ENCODE measurements at places on chromosomes 12 and 14.

DNA sequence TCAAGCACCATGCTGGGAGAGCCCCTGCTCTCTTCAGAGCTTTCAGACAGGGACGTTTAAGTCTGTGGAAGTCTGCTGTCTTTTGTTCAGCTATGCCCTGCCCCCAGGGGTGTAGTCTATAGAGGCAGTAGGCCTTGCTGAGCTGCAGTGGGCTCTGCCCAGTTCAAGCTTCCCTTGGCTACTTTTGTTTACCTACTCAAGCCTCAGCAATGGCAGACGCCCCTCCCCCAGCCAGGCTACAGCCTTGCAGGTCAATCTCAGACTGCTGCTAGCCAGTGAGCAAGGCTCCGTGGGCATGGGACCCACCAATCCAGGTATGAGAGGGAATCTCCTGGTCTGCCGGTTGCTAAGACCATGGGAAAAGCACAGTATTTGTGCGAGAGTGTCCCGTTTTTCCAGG, 37.4 kb upstream of the C12orf71 start:
- no peak for DNase-seq

DNA sequence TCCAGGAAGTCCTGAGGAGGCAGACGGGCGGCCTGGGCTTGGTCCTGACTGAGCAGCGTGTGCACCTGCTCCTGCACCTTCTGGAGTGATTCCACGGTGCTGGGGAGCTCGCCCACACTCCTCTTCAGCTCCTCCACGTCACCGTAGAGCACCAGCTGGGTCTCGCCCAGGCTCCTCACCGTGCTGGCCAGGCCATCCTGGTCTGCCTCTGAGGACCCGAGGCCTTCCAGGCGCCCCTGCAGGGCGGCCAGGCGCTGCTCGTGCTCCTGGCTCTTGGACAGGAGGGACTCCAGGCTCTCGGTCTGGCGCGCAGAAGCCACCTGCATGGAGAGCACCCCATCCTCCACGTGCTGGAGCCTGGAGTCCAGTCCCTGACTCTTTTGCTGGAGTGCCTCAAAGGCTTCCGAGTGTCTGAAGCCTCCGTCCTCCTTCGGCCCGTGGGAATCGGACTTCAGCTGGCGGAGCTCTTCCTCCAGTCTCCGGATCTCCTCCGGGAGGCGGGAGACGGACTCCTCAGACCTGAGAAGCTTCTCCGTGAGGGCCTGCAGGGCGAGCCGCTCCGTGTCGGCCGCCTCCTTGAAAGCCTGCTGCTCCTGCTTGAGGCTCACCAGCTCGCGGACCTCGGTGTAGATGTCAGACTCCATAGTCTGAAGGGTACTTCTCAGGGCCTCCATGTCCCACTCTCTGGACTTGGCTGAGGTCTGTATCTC, 8.4 kb downstream of the CKAP4 start:
- DNase-seq, result no peak

- no peak for DNase-seq
Measured at GRCh38 chr12:21547437-21547836, 21.3 kb downstream of the SPX start.

GRCh38 chr12:5232826-5233500, 189.3 kb downstream of the KCNA5 start:
- DNase-seq, result no peak

DNA sequence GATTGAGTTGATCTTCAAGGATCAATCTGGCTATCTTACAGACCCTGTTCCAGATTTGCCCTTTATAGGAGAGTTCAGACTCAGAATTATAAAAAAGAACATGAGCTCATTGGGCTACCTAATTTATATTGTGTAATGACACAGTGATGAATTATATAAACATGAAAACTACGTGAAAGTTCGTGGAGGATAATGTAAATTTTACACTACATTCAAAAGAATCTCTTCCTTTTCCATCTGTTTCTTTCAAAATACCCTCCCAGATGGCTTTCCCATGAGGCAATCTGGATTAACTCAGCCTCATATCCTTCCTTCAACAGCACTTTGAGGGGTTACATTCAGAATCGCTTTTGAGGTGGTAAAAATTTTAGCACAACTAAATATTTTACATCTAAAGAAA, 129.3 kb downstream of the HMGA2 start:
- DNase-seq, result no peak

DNA sequence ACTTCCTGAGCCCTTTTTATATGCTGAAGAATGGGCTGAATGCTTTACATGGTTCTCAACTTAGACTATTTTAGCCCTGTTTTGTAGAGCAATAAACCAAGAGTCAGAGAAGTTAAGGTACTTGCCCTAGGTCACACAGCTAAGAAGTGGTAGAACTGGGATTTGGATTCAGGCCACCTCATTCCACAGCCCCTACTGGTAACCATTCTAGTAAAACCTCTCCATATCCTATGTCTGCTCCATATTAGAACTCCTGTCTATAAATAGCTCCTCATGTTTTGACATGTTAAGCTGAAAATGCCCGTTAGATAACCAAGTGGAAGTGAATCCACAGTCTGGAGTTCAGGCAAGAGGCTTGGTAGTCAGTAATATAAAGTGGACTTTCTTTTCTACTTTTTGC, 111.6 kb downstream of the HECTD4 start:
- no peak for DNase-seq

GRCh38 chr12:70854881-70855568, 65.5 kb downstream of the PTPRR start:
- DNase-seq, result no peak

DNA sequence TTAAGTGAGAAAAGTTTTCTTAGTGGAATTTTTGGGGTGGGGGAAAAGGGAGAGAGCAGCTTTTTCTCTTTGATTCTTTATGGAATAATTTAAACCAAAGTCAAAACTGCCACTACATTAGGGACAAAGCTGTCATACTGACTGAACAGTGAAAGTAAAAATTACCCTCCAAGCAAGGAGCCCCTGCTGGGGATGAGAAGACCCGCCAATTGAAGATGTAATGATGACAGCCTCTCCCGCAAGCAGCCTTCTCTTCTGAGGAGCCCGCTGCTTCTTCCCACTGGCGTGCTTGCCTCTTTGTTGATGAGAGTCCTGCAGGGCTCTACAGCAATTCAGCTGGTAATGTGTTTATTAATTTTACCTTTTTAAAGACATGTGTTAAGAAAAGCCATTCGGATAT, 151.0 kb downstream of the EFCAB11 start:
- DNase-seq, result no peak

- no peak for DNase-seq
Measured at GRCh38 chr12:121778567-121779421, 14.7 kb downstream of the RHOF start.

- peak; percentile 21 for DNase-seq
Measured at GRCh38 chr12:53102883-53103807, at the start of gene SOAT2. SOAT2 (plus strand) TSS chr12:53103486; CDS start chr12:53103578, 92 bp downstream.

GRCh38 chr12:76621582-76622024, 62.0 kb upstream of the OSBPL8 start:
- peak; percentile 31 for DNase-seq

GRCh38 chr14:101843665-101844064, 82.2 kb downstream of the PPP2R5C start:
- no peak for DNase-seq

DNA sequence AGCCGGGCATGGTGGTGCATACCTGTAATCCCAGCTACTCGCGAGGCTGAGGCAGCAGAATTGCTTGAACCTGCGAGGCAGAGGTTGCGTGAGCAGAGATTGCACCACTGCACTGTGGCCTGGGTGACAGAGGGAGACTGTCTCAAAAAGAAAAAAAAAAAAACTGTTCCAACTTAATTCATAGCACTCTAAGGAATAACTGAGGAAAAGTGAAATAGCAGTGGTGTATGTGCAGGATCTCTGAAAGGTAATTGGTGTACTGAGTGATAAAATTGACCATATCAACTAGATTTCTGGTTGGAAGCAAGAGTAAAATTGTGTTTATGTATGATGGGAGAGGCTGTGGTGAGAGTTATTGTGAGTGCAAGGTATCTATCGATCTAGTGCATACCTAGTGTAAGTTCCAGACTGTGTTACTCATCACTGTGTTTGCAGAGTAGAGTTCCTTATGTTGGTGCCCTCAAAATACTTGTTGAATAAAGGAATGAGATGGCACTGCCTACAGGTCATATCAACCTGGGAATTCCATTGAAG, 6.3 kb downstream of the CAND1 start:
- no peak for DNase-seq

GRCh38 chr12:52221912-52222457, 11.1 kb upstream of the KRT7 start:
- no peak for DNase-seq

GRCh38 chr12:131357920-131358319, 353.0 kb upstream of the SFSWAP start:
- no peak for DNase-seq

GRCh38 chr12:28951935-28952334, 197.1 kb upstream of the FAR2 start:
- no peak for DNase-seq

DNA sequence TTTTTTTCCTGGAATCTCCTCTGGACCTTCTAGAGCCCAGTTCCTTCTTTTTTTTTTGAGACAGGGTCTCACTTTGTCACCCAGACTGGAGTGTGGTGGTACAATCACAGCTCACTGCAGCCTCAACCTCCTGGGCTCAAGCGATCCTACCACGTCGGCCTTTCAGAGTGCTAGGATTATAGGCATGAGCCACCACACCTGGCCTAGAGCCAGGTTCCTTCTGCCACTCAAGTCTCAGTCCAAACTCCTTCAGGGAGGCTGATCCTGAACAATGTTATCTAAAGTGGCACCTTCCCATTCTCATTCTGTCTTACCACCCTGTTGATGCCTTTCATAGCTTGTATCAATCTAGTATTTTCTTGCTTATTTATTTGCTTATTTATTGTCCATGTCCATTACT, 22.3 kb upstream of the ELK3 start:
- DNase-seq, result no peak

- DNase-seq, result no peak
Measured at GRCh38 chr14:67396381-67396970, 15.5 kb downstream of the PLEK2 start.

- no peak for DNase-seq
Measured at GRCh38 chr12:84159260-84159659, 753.3 kb downstream of the SLC6A15 start.

DNA sequence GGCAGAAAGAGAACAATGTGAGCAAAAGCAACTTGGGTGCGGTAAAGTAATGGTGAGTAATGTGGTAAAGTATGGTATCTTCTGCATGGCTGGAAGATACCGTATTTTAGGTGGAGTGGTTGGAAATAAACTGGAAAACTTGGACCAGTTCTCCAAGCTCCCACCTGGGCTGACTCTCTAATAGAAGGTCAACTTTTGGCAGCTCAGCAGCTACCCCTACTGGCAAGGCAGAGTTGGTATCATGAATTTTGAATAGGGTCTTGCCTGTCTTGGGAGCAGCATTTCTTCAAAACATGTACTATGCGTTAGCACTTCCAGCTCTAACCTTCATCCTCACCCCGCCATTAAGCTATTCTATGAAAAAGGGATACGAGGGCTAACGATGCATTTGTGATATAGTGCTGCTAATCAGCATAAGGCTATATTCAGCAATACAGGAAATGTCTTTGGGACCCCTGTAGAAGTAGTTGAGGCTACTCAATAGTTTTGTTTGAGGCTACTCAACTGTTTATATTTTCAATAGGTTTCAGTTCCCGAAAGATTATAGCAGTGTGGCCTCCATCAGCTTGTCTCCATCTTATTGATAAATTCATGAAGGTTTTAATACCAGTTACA, 276.3 kb upstream of the FAR2 start:
- no peak for DNase-seq

GRCh38 chr12:111699-112493, 45.3 kb downstream of the IQSEC3 start:
- no peak for DNase-seq

- DNase-seq, result no peak
Measured at GRCh38 chr14:35897616-35898111, 71.5 kb downstream of the BRMS1L start.

DNA sequence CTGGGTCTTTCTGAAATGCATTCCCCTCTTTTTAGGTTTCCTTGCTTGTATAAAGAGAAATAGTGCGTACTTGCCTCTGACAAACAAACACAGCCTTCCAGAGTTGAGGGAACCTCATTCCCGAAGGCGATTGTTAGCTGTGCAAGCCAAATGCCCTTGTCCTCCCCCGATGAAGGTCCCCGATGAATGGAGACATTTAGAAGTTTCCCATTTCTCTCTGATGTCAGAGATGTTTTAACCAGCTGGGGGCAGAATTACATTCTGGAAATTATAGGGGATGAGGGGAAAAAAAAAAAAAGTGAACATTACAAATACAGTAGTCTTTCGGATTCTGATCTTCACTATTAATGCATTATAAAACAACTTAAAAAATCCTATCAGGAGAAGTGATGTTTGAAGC, 366.8 kb downstream of the VRK1 start:
- no peak for DNase-seq

DNA sequence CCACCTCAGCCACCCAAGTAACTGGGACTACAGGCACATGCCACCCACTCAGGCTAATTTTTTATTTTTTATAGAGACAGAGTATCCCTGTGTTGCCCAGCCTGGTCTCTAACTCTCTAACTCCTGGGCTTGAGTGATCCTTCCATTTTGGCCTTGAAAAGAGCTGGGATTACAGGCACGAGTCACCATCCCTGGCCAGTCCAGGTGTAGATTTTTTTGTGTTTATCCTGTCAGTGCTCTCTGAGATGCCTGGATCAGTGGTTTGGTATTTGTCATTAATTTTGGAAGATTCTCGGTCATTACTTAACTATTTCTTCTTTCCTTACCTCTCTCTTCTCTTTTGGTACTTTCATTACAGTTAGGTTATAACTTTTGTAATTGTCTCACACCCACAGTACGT, 5.3 kb upstream of the HIF1A start:
- no peak for DNase-seq

DNA sequence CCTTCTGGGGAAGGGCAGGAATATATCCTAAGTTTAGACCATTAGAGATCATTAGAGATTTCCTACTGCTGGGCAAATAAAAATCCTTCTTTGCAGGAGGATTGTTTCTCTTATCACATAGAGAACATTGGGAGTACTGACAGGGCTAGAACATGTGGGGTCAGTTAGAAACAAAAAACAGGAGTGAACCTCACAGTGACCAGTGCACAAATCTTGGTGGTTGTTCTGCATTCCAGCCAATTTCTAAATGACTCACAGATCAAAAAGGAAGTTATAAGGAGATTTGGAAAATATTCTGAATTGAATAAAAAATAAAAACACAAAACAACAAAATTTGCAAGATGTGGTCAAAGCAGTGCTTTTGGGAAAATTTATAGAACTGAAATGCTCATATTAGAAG, 118.8 kb downstream of the LLPH start:
- no peak for DNase-seq

DNA sequence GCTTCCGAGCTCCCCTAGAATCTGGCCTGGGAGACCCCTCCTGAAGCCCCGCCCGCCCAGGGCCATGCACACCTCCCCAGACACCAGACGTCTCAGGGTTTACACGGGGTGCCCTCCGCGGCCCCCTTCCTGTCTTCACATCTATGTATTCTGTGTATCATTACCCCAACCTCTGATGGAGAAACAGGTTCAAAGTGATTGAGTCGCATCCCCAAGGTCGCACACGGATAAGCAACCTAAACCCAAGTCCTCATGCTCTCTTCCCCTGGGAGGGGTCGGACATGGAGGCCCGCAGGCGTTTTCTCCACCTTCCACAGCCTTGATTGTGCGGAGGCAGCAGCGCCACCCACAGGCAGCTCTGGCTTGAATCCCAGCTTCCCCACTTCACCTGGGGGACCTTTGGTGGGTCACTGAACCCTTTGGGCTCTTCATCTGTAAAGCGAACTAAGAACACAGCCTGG, 237.3 kb downstream of the BCL11B start:
- DNase-seq, result no peak

GRCh38 chr14:21042918-21043317, 756 bp downstream of the RNASE7 start:
- DNase-seq, result no peak

All from stimulated activated CD8-positive, alpha-beta memory T cell treated with anti-CD3 and anti-CD28 coated beads, Interleukin-2, amount 100 ng/mL, for 1 hour (primary cell).